Left colon (tissue), 2 donors: ENCODE measurements at places on chromosomes 1 and 21. TPM values are rescaled to one million over a fixed set of nuclear protein-coding genes. Genes with fewer than 3 reads are reported as not detected.

The KRTAP19-6 gene
- not detected for total RNA-seq

The S100A1 gene
- 1.9 TPM for total RNA-seq

The RAB3B gene
- 9.2 TPM for total RNA-seq

The DMBX1 gene
- total RNA-seq: not detected

The CD52 gene
- total RNA-seq: 12.9 TPM

The ARMH1 gene
- 2.3 TPM for total RNA-seq

The CATSPERE gene
- total RNA-seq: 0.50 TPM

The SMYD2 gene
- total RNA-seq: 21.1 TPM

The RGS13 gene
- total RNA-seq: 1.2 TPM

The STUM gene
- total RNA-seq: 1.4 TPM

The ALPL gene
- total RNA-seq: 1.9 TPM

The SASS6 gene
- 3.8 TPM for total RNA-seq

The CTSE gene
- total RNA-seq: 20.7 TPM

The INSRR gene
- total RNA-seq: not detected

The MCOLN3 gene
- 1.1 TPM for total RNA-seq

The PRDM16 gene
- total RNA-seq: 1.1 TPM

The HFM1 gene
- total RNA-seq: 0.47 TPM

The SPATA21 gene
- total RNA-seq: not detected

The DNAJC6 gene
- total RNA-seq: 3.1 TPM

The ZFP69 gene
- total RNA-seq: 2.5 TPM

The ABCA4 gene
- total RNA-seq: 1.2 TPM

The GNAT2 gene
- 0.73 TPM for total RNA-seq

The WDR26 gene
- 64.4 TPM for total RNA-seq
